ENCODE measurements at places on chromosomes 12 and 14.
A peak's percentile ranks its signal among the peaks of the same experiment; 100 is the strongest.

DNA sequence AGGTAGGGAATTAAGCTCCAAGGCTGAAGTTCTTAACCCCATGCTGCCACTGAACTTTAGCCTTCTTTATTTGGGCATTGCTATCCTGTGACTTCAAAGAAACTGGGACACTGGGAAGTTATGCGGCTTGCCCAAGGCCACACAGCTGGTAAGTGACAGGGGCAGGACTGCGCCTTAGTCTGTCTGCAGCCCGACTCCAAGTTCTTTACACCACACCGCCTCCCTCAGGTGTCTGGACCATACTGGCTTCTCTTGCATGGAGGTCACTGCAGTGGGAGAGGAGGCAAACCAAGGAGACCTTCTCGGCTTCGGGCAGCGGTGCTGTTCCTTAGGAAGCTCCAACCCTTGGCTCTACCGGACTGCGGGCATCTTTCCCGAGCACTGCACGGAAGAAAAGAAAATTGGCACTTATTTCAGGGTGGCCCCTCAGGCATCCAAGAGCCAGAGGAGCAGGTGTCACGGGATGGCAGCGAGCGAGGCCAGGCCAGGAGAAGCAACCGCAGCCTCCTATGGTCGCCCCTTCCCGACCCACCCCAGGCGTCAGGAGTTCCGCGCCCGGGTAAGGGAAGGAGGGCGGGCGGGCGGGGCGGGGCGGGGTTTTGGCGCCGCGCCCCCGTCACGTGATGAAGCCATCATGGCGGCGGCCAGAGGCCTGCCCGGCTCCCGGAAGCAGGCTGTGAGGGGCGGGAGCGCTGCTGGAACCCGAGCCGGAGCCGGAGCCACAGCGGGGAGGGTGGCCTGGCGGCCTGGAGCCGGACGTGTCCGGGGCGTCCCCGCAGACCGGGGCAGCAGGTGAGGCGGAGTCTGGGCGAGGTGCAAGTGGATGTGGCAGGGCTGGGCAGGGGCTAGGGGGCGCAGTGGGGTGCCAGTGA lies 16.4 kb upstream of the ESPL1 start:
- peak; percentile 61 for DNase-seq

- no peak for DNase-seq
These were observed 505 bp downstream of the BCL2L2 start for GRCh38 chr14:23307146-23307530.

- no peak for DNase-seq
These were observed 7.3 kb downstream of the GPR68 start for GRCh38 chr14:91237219-91237618.

DNA sequence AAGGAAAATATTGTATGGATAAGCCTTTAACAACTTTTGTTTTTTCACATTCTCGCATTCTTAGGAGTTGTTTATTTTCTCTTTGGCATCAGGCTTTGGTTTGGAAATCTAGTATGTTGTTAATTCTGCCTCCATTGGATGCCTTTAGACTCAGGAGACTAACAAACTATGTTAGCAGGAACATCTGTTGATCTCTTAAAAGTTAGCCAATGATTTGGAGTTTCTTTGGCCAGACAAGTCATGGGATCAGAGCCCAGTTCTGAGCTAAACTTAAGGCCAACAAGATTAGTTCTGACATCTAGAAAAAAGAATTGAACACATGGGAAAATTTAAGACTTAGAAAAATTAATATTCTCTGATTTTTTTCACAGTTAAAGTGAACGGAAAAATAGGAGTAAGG lies 35.3 kb upstream of the STRAP start:
- no peak for DNase-seq
